Pancreas (tissue), 10 donors: ENCODE measurements at places on chromosomes 6 and 20. TPM values are rescaled to one million over a fixed set of nuclear protein-coding genes. Genes with fewer than 3 reads are reported as not detected.

GRCh38 chr6:166406197-166406596, 23.5 kb upstream of the MPC1 start:
- no peak for DNase-seq

DNA sequence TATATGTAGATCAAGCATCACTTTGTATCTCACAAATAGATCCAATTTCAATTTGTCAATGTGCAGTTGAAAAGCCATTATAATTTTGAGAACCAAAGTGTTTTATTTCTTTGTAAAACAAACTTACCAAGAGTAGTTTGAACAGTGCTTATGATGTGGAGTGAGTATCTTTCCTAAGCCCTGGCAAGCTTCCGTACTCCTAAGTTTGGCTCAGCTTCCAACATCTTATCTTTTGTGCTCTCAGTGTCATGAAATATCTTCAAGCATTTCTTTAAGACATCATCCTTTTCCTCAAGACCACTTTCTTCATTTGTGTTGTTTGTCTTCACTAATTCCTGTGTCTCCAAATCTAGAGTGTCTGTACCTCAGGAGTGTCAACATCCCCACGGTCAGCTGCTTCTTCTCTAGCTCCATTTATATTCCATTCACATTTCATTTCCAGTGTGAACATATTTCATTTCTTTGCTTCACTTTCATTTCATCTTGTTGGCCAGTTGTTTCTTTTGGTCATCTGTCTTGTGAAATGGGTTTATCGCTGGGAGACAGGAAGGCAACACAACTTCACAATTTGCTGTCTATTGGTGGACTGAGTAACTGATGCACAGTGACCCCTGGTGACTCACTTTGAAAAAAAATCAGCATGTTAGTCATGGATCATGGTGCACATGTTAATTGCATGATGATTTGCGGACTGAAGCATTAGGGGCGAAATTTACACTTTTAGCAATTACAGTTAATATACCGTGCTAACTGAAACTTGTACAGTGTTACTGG, 36.9 kb downstream of the SLC24A3 start:
- no peak for DNase-seq

- DNase-seq, result no peak
Observed at GRCh38 chr6:160167604-160168399, 46.2 kb downstream of the SLC22A1 start.

- no peak for DNase-seq
Observed at GRCh38 chr20:32806356-32806755, 13.4 kb upstream of the MAPRE1 start.

- DNase-seq, result no peak
Observed at GRCh38 chr20:25313593-25313992, 65.7 kb downstream of the PYGB start.

DNA sequence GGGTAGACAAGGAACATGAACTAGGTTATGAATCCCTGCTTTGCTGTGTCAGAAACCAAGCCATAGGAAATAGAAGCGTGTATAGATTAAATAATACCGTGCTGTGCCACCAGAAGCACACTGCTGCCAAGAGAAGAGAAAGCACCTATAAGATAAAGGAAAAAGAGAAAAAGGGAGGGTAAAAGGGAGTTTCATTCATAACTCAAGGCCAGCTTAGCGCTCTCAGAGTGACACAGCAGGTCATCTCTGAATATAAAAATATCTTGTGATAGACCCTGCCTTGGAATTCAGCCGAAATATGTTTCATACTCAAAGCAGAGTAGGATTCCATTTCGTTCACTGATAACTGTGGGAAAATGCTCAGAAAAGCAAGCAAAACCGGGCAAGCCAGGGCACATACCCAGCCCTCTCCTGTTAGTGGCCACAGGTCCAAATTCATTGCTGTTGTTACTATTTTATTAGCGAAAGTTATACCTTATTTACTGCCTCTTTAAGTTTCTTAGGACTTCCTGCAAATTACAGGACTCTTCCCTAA, 8.7 kb downstream of the JAG1 start:
- DNase-seq, result peak; percentile 29

- no peak for DNase-seq
Observed at GRCh38 chr6:89769572-89769971, 50.0 kb downstream of the MDN1 start.

DNA sequence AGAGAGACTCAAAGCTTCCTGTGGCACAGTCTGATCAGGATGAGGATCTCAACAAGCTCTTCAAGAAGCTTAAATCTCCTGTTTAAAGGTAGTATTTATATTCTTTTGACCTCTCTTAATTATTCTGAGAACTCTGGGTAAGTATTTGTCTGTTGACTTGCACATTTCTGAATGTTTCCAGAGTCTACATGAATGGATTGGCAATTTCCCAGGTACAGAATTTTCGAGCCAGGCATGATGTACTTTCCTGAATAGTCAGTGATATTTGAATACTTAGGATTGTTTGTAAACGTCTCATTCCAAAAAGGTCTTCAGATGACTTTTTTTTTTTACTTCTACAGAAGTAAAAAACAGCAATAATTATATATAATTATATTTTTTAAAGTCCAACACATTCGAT, 293.4 kb downstream of the TBC1D32 start:
- DNase-seq, result no peak

DNA sequence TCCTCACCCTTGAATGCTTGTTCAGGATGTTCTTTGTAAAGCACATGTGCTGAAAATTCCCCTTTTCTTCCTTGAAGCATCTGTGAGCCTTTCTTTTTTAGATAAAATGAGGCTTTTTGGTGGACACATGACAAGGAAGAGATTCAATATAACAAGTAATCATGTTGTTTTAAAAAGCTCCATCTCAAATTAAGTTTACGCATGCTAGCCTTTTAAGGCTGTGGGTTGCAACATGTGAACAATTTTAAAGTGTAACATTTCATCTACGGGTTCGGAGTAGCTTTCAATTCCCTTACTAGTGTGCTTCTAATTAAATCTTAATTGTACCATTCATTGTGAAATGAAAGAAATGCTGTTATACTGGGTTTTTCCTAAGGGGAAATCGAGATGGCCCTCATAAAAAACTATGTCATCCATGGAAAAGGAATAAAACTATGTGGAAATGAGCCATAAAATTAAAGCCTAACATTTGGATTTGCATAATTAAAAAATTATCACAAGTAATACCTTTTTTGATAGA, 19.3 kb upstream of the OSTM1 start:
- DNase-seq, result no peak

DNA sequence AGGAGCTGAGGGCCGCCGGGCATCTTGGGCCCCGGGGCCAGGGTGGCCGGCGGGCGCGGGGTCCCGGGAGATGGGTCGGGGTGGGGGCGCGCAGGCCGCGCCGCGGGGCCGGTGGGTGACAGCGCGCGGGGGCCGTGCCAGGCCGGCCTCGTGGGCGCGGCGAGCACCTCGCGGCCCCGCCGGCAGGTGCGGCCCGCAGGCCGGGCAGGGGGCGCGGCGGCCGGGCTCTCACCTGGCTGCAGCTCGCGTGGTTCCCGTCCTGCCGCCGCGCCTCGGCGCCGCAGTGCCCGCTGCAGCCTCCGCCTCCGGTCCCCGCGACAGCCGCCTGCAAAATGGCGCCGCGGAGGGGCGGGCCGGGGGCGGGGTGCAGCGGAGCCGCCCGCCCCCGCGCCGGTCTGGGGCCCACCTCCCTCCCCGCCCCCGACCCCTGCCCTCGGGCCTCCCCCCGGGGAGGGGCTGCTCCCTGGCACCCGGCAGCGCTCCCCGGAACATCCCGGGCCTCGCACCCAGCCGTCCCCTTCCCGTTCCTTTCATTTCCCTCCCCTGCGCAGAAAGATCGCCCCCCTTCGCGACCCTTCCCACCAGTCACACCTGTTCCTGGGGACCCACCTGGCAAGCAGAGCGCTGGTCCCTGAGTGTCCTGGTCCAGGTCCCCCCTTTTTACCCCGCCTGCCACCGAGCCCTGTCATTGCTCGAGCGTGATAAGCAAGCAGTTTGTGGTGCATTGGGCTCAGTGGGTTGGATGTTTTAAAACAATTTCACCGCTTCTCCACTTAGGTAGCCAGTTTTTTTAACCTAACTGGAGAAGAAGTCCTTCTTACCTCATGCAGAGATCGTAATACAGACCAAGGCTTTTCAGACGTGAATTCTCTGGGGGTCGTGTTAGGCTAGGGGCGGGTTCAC, at the start of gene SLC23A2:
Gene SLC23A2, minus strand, starts transcription at position 337 of the 903 bp plus-strand sequence. CDS start 68,948 bp downstream, outside the sequence.
- peak; percentile 31 for DNase-seq

GRCh38 chr6:156660389-156660788, 116.8 kb upstream of the ARID1B start:
- no peak for DNase-seq

- no peak for DNase-seq
Observed at GRCh38 chr6:20811109-20811761, 277.0 kb downstream of the CDKAL1 start.

DNA sequence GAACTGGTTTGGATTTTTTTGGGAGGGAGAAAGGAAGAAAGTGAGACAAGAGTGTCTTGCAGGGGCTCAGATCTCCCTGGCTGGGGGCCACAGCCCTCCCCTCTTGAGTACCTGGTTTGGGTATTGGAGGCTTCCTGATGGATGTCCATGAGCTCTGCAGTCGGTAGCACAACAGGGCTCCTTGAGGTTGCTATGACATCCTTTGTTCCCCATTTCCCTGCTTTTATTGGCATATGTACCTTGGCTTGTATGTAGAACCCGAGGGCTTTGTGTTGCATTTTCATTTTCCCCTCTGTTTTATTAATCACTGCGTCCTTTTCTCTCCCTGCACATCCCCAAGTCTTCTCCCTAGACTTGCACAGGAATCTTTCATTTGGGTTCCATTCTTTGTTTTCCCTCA, 355.5 kb upstream of the TSHZ2 start:
- no peak for DNase-seq

- DNase-seq, result no peak
Observed at GRCh38 chr20:61146023-61146422, 106.0 kb upstream of the CDH4 start.

GRCh38 chr6:22737331-22737730, 168.0 kb downstream of the HDGFL1 start:
- DNase-seq, result no peak

GRCh38 chr6:127635091-127635490, 58.1 kb downstream of the C6orf58 start:
- no peak for DNase-seq

GRCh38 chr6:121839896-121840295, 404.4 kb downstream of the GJA1 start:
- DNase-seq, result no peak

GRCh38 chr6:15534974-15535373, 127.9 kb downstream of the DTNBP1 start:
- DNase-seq, result no peak

DNA sequence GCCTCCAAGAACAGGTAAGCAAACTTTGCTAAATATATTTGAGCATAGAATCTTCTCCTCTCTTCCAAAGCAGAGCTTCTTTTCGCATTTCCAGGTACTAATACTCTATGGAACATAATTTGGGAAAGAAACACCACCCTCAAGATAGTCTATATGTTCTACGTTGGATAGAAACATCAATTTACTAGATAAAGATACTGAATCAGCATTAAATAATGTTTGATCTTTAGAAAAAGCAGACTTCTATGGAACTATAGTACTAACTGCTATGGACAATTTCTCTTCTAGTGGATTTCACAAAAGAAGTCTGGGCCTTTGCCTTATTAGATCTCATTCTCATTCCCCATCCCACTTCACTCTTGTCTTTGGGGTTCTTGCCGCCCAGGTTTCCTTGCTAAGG, 103.0 kb downstream of the CDK19 start:
- no peak for DNase-seq

DNA sequence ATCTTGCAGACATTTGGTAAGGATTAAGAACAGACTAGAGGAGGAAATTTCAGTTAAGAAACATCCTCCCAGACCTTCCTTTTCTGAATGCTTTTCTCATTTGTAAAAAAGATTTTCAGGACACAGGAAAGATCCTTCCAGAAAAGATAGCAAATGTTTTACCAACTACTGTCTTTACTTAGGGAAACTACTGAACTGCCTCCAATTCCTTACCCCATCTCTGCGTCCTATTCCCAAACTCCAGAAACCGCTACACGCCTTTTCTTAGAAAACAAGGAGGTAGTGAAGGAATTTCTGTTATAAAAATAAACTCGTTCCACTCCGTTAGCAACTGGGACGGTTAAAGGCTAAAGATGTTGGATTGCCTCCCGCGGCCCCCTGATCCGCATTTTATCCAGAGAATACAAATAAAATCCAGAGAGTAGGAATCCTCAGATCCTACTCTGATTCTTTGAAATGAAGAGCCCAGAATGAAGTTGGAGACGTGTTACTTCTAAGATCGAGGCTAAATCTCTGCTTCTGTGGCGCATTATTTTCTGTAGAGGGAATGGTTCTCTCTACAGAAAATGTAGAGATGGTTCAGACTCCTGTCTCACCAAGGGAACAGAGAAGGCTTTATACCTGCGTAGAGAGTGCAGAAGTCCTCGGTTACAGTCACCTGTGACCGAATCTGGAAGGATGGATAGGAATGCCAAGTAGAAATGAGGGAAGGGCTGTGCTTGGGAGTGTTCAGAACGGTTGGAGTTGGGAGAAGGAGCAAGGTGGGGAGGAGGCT, 133.0 kb downstream of the GPX5 start:
- DNase-seq, result no peak

GRCh38 chr6:38827024-38827423, 111.9 kb downstream of the DNAH8 start:
- DNase-seq, result no peak

GRCh38 chr6:56528412-56528841, 114.3 kb downstream of the DST start:
- DNase-seq, result no peak

GRCh38 chr6:76831299-76831698, 632.0 kb downstream of the HTR1B start:
- DNase-seq, result no peak

- no peak for DNase-seq
Observed at GRCh38 chr6:156827382-156827781, 50.2 kb downstream of the ARID1B start.

- no peak for DNase-seq
Observed at GRCh38 chr6:331622-332521, 39.6 kb downstream of the DUSP22 start.

DNA sequence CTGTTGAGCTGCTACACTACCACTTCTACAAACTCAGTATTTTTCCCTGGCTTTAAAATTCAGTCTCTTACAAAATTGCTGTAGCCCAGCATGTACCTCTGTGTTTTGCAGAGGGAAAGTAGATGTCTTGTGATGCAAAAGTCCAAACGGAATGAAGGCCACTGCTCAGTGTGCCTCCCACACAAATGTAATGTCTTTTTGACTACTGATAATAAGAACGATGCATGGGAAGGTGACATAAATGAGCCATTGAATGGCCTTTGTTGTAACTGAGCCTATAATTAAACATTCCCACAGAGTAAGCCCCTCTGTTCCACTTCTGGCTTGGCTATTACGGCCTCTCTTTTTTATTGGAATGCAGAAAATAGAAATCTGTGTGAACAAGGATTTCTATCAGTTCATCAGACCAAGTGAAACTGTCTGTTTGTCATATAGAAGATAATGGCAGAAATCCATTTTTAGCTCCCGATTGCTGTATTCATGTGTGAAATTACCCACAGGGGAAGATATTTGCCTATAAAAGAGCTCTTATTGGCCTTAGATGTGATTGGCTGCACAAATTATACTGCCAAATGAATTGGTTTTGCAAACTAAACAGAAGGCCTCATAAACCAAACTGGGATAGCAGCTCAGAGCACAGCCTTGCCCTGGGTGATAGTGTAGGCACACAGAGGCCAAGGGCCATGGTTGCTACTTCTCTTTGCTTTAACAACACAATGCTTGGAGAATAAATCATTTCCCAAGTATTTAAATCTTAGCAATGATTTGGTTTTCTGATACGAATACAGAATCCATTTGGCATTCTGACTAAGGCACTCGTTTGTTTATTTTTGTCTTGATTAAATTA, 241.5 kb upstream of the PLN start:
- no peak for DNase-seq

SYNJ2 gene
- 8.6 TPM for polyA plus RNA-seq

C6orf15 gene
- not detected for polyA plus RNA-seq

ZHX3 gene
- polyA plus RNA-seq, result 7.9 TPM

SEL1L2 gene
- polyA plus RNA-seq, result 0.46 TPM

C6orf52 gene
- polyA plus RNA-seq, result 0.80 TPM

CLVS2 gene
- polyA plus RNA-seq, result 0.02 TPM

NRN1 gene
- polyA plus RNA-seq, result 4.3 TPM
